Activated CD4-positive, alpha-beta T cell treated with anti-CD3 and anti-CD28 coated beads, Interleukin-2, amount 50 U/mL, for 16 hours (primary cell): ENCODE measurements at places on chromosomes 6 and 20.

GRCh38 chr20:12053353-12053752 is 135.7 kb downstream of the BTBD3 start:
- DNase-seq: no peak

DNA sequence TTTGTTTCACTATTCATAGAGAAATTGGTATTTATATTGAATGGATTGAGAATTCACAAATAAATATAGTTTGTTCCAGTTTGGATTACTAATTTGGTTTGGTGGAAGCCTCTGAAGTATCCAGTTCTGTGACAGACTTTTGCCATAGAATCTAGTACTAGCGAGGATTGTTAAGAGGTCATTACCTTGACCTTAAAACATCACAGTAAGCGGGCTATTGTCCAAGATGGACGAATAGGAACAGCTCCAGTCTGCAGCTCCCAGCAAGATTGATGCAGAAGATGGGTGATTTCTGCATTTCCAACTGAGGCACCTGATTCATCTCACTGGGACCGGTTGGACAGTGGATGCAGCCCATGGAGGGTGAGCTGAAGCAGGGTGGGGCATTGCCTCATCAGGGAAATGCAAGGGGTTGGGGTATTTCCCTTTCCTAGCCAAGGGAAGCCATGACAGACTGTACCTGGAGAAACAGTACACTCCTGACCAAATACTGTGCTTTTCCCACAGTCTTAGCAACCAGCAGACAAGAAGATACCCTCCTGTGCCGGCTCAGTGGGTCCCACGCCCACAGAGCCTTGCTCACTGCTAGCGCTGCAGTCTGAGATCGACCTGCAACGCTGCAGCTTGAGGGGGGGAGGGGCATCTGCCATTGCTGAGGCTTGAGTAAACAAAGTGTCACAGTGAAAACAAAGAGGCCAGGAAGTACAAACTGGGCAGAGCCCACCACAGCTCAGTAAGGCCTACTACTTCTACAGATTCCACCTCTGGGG is 66.4 kb upstream of the NEDD9 start:
- DNase-seq: no peak

GRCh38 chr6:37923514-37923913 is 104.0 kb downstream of the ZFAND3 start:
- DNase-seq: no peak

- DNase-seq: no peak
Measured at GRCh38 chr20:10935658-10936402, 262.0 kb upstream of the JAG1 start.

DNA sequence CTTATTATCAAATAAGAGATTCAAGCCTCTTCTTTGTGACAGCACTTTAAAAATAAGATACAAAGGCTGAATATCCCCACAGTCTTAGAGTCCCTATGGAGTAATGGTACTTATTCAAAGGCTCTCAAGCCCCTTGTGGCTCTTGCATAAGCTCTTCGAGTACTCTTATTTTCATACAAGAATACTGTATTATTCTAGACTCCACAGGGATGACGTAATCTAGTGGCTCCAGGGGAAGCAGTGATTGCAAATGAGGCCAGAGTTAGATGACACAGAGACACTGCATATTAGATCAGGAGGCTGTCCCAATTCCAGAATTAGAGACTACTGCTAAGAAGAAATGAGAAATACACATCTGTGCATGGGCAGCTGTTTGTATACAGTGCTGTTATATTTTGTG is 1195.9 kb upstream of the MAP3K7 start:
- DNase-seq: no peak

- DNase-seq: peak; percentile 62
Measured at GRCh38 chr6:166415306-166415705, 32.6 kb upstream of the MPC1 start.

GRCh38 chr6:16301511-16301910 is 63.1 kb downstream of the GMPR start:
- DNase-seq: no peak

- no peak for DNase-seq
Measured at GRCh38 chr20:22904386-22904785, 130.7 kb upstream of the SSTR4 start.

GRCh38 chr6:46923476-46923875 is 1.7 kb upstream of the ADGRF5 start:
- no peak for DNase-seq

DNA sequence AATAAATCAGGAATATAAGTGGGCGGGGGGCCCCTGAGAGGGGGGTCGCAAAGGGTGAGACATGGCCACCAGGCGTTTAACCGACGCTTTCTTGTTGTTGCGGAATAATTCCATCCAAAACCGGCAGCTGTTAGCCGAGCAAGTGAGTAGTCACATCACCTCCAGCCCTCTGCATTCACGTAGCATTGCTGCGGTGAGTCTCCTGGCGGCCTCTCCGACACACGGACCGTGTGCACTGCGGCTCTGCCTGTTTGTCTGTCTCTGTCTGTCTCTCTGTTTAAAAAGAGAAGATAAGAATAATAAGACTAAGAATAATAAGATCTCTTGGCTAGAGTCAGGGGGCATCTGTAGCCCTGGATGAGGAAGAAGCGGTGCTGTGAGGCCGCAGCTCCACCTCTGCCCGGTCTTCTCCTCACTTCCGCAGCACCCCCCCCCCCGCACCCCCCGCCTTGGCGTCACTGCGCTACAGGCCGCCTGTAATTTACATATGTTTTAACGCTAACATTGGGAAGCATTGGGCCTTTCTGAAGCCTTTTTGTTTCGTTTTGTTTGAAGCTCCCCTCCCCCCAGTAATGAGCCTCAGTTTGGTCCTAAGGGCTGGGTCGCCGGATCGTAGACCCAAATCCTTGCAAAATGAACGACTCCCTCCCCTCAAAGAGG is 993 bp downstream of the STX16 start:
- DNase-seq: peak; percentile 72

- DNase-seq: no peak
Measured at GRCh38 chr20:50015636-50015992, 32.8 kb downstream of the SNAI1 start.

GRCh38 chr6:169028343-169028742 is 225.3 kb downstream of the THBS2 start:
- DNase-seq: no peak

DNA sequence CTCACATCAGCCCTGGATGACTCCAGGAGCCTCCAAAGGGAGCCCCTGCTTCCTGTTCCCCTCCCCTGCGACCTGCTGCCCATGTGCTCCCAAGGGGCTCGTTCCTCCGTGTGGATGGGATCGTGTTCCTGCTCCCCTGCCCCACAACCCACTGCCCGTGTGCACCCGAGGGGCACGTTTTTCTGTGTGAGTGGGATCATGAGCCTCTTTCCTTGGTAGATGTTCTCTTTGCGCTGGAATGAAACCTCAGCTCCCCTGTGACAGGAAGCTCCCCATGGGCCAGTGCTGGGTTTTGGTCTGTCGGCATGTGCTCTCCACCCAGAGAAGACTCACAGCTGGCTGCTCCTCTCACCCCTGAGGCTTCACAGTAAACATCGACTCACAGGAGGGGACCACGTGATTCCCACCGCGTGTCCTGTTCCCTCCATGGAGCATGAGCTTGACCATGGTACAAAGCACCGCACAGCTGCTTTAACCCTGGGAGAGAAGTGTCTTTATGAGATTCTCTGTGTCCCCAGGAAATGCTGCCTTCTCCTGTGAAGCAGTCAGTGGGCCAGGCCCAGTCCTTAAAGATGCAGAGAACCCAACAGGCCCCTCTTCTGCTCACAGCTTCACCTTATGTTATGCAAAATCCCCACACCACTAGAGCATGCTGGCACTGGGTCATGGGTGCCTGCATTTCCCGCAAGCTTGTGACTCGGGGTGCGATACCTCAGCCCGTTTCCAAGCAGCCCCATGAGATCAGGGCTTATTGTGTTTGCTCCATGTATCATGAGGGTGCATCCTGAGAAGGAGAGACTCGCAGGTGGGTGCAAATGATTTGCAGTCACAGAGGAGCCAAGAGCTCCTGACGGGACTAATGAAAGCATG is 215.1 kb downstream of the ERMARD start:
- no peak for DNase-seq
